Activated T-helper 9 cell treated with anti-CD3 and anti-CD28 coated beads, Interleukin-2, amount 50 U/mL, for 16 hours (primary cell): ENCODE measurements at places on chromosomes 6 and 20.

GRCh38 chr6:34934516-34934915, 45.5 kb downstream of the ANKS1A start:
- no peak for DNase-seq

DNA sequence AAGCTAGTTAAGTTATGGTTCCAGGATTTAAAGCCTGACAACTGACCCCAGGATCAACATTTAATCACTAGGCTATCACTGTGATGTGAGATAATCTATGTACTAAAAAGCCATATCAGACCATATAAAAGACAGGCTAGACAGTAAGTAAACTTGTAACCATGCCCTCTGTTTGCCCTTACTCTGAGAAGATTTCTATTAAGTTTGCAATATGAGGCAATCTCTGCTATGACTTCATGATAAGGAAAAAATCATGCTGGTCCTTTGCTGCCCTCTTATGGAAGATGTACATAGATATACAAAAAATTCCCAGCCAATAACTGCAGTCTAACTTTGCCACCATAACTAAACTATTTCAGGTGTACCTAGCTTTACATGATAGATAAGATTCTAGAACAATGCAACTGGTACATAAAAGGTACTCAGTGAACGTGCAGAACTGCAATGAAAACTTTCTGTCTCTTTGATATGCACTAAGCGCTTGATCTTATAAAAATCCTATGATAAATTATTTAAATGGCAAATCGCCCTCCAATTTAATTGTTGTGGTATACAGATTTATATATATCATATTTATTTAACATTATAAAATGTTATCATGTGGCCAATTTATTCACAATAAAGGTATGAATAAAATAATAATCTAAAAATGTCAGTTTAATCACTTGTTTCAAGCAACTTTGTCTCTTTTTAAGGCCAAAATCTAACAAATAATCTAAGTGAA, 70.5 kb downstream of the FAM217A start:
- no peak for DNase-seq

- no peak for DNase-seq
Measured at GRCh38 chr20:4022386-4023286, 7.3 kb upstream of the RNF24 start.

- no peak for DNase-seq
Measured at GRCh38 chr6:34325633-34326032, 66.8 kb downstream of the NUDT3 start.

- DNase-seq: no peak
Measured at GRCh38 chr6:167512696-167513375, 187.9 kb downstream of the TTLL2 start.

GRCh38 chr6:150636808-150637207, 37.1 kb downstream of the PLEKHG1 start:
- DNase-seq: no peak

- DNase-seq: no peak
Measured at GRCh38 chr6:155436981-155437749, 18.5 kb downstream of the NOX3 start.

GRCh38 chr20:19949195-19949867, 67.8 kb upstream of the NAA20 start:
- DNase-seq: no peak

DNA sequence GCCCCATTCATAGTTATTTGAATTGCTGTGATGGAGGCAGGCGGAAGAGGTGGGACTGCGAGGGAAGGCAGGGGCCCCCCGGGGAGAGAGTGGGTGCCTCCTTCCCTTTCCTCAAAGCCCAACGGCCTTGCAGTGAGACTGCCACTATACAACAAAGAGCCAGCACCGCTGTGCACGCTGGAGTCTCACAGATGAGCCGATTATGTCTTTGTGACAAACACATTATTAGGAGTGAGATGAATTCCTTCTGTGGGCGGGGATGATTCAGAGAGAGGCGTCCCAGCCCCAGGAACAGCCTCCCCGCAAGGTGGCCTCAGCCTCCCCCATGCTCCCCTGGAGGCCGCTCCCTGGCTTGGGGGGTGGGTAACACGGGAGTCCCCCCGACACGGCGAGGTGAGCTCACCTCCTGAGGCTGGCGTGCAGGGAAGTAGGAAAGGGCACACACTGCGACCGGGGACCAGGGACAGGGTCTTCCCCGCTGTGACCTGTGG, 26.7 kb downstream of the NTSR1 start:
- no peak for DNase-seq

DNA sequence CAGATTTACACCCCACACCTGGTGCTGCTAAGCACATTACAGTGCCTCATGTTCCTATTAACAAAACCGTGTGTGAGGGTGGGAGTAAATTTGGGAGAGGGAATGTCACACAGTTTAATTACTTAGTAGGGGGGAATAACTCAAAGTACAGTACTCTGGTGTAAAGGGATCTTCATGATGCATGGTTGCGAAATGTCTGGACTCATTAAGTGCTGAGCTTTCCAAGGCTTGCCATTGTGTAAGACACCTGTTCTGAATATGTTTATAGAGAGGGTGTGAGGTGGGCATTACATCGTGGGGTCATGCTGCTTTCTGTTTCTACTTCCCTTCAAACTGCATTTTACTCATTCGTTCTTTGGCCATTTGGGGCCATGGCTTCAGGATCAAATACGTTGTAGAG, 181.2 kb downstream of the ADGRG6 start:
- DNase-seq: no peak

- DNase-seq: no peak
Measured at GRCh38 chr20:10520528-10520927, 85.4 kb downstream of the SLX4IP start.

DNA sequence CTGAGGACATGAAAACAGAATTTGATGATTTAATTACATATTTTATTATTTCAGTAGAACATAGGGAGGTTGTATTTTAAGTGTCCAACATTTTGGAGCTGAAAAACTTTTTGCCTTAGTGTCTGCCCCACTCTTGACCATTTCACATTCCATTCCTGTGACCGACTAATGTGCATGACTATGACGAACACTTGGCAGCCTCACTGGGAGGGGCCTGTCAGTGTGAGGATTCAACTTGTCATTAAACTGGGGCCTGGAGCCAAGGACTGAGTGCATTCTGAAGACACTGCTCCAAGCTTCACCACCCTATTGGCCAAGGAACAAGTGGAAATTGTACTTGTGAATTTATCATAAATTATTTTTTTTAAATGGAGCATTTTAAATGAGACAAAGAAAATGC, 661.3 kb downstream of the BCKDHB start:
- no peak for DNase-seq

DNA sequence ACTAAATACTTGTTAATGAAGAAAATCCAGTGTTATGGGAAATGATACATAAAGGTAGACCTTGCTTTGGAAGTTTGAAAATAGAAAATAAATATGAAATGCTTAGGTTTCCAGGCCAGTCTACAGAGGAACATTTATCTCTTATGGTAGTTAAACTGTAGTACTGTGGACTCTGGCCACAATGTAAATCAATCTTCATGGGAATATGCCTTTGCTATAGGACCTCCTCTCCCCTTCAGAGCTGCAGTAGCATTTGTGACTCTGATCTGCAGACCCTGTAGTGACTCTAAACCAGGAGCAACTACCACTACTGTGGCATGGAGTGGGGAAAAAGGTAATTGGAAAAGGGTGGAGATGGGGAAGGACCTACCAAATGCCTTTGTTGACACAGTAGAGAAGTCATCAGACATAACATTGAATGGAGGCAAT, 4.5 kb downstream of the HSPA1A start:
- DNase-seq: no peak

- no peak for DNase-seq
Measured at GRCh38 chr6:36343109-36343680, 6.5 kb upstream of the BNIP5 start.

- DNase-seq: no peak
Measured at GRCh38 chr6:84758486-84758885, 5.9 kb downstream of the TBX18 start.

DNA sequence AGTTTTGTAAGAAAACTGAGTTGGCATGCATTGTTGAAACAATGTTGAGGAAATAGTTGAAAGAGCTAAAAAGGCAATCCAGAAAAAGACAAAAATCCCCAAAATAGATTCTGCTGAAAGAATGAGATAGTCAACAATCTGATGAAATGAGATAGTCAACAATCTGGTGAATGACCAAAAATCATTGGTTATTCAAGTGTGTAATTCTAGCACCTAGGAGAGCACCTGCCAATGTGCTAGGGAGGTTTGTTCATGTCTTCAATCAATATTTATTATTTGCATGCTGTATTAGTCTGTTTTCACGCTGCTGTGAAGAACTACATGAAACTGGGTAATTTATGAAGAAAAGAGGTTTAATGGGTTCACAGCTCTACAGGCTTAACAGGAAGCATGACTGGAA, 307.1 kb upstream of the HSF2 start:
- no peak for DNase-seq

DNA sequence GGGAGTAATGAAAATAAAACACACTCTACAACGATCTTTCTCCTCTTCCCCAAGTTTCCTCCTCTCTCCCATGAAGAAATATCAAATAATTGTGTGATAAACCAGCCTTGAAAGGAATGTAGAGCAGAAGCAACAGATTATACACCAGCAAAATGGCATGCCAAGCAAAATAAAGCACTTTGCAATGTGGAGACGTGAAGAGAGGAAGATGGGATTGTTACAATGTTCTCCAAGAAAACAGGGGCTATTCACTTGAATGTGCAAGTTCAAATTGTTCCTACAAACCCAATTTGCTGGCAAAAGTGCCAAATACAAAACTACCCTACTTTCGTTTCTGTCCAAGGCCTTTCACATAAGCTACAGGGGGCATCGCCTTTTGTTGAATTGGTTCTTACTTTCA, 185.1 kb downstream of the PDE7B start:
- no peak for DNase-seq

DNA sequence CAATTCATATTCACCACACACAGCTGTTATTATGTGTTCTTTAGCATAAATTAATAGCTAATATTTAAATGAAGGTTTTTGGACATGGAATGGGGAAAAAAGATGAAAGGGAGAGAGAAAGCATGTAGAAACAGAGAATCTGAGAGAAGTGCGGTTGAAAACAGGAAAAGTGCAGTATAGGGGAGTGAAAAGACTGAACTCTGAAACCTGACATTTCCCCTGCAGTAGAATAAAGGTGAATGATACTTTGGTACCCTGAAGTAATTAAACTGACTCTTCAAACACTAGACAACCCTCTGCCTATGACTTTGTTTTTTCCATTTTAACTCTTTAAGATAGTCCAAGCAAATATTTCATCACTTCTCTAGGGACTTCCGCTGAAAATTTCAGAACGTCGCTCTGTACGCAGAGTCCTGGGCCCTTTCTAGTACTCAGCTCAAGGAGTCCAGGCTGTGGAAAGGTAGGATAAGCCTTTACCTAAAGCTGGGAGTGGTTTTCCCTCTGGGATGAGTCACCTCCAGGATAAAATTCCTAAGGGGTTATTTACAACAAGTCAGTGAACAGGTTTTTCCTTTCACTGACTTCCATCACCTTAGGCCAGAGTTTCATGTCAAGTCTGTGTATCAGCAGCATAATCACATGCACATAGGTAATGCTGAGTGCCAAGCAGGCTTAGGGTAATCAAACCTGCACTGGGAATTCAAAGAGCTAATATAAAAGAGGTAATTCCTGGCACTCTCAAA, 614.5 kb downstream of the PKHD1 start:
- no peak for DNase-seq

GRCh38 chr6:139551376-139551775, 176.9 kb upstream of the CITED2 start:
- no peak for DNase-seq

GRCh38 chr6:54266400-54266923, 41.8 kb upstream of the TINAG start:
- no peak for DNase-seq

DNA sequence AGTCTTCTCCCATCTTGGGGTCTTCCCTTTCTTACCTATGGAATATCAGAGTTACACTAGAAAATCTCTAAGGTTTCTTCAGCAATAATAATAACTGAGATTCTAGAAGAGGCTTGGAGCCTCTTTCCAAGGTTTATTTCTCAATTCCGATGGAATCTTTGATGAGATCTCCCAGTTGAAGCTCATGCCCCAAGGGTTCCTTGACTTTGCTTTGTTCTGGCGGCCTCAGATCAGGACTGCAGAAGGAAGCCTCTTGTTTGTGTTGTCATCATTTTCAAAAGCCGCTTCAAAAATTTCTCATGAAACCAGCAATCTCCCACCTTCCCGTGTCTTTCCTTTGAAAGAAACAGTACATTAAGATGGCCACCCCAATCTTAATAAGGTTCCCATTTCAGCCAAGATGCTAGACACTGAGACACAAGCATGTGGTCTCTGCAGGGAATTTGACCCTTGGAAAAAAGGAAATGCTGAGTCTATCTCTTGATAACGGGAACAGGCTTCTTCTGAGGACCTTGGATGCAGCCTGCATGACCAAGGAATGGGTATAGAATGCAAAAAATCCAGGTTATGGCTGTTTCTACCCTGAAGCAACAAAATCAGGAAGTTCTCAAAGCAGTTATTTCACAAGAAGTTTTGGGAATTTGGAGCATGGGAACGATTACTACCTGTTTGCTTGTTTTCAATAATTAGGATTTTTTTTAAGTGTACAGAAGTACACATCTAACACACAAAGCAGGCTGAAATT, 141.6 kb downstream of the CD24 start:
- DNase-seq: no peak

DNA sequence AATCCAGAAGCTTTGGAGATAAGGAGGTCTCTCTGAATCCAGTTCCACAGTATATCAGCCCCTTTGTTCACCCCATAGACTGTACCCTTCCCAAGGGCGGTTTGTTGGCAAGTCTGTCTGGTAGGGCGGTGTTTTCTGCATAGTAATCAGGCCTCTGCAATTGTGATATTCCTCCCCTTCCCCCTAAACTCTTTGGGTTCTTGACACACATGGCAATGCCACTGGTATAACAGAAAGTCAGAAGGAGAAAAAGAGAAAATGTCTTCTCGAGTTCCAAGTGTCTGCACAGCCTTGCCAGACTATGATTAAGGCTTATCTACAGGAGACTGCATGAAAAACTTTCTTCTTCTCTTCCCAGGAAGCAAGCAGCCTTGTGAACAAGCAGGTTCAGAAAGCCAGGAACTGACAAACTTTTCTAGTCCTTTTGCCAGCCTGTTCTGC, 45.6 kb downstream of the FOXO3 start:
- no peak for DNase-seq

DNA sequence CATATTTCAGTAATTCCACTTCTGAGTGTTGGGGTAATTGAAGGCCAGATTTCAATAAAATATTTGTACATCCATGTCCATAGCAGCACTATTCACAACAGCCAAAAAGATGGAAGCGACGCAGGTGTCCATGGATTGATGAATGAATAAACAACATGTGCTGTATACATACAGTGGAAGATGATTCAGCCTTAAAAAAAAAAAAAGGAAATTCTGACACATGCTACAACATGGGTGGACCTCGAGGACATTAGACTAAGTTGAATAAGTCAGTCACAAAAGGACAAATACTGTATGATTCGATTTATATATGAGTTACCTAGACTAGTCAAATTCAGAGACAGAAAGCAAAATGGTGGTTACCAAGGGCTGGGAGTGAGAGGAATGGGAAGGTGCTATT, 57.2 kb downstream of the TRAM2 start:
- DNase-seq: no peak

DNA sequence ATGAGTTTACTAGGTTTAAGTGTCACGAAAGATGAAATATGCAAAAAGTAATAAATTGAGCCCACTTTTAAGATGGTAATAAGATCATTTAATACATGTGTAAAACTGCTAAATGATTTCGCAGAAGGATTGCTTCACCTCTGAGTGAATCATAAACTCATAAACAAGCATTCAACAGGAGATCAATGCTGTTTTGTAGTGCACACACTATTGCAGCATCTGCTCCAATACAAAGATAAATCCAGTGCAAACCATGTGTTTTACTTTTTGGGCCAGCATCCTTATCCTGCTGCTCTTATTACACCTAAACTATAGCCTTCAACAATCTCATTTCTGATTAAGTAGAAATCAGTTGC, 400.1 kb downstream of the NKAIN2 start:
- no peak for DNase-seq

- no peak for DNase-seq
Measured at GRCh38 chr20:62587757-62588402, 54.4 kb upstream of the SLCO4A1 start.
